Posterior vena cava (tissue), 2 donors: ENCODE measurements at places on chromosomes 7 and 10. TPM values are rescaled to one million over a fixed set of nuclear protein-coding genes. Genes with fewer than 3 reads are reported as not detected.

- DNase-seq, result peak; percentile 84
Observed at GRCh38 chr10:29877793-29878491, 181.4 kb downstream of the JCAD start.

DNA sequence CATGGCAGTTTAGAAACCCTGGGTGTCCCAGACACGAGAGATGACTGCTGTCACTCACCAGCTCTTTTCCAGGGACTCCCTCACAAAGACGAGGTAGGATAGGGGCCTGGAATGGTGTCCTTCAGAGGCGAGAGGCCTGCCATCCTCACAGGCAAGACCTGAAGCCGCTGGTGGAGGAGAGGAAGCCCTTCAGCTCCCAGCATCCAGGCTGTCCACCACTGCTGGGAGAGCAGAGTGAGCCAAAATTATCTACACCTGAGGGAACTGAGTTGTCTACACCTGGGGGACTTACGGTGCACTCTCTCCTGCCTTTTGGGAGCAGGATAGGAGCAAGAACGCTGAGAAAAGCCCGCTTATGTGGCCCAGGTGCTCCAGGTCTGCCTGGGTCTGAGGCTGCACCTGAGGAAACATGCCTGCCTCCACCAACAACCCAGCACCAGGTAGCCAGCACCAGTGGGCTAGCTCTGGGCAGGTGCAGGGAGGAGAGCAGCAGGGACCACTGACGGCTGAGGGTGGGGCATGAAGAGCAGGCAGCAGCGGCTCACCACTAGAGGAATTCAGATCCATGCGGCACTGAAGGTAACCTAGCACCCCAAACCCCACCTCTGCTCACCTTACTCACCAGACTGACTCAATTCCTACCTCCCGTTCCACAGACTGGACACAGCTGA, 357.2 kb downstream of the SH2D4B start:
- DNase-seq, result no peak

GRCh38 chr10:69506834-69507713, 55.8 kb downstream of the TSPAN15 start:
- DNase-seq, result peak; percentile 76

DNA sequence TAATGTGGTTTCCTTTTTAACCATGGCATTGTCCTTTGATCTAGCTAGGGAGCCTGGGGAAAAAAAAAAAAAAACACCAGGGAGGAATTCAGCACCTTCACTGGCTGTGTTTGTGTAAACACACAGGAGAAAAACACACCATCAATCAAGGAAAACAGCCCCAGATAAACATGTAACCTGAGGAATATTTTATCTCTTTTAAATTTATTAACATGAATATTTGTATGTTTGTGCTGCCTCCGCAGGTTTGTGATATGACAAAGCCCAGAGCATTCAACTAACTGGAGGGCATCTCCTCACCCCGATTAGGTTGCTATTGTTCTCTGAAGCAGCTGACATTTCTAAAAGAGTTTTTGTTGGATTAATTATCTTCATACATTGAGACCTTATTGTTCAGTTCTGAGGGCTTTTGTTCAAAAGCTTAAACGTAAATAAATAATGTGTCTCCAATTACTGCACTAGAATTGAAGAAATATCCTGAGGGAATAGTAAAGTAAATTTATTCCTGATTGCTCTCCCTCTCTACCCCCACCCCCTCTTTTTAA, 89.4 kb upstream of the SEMA3E start:
- DNase-seq, result no peak

DNA sequence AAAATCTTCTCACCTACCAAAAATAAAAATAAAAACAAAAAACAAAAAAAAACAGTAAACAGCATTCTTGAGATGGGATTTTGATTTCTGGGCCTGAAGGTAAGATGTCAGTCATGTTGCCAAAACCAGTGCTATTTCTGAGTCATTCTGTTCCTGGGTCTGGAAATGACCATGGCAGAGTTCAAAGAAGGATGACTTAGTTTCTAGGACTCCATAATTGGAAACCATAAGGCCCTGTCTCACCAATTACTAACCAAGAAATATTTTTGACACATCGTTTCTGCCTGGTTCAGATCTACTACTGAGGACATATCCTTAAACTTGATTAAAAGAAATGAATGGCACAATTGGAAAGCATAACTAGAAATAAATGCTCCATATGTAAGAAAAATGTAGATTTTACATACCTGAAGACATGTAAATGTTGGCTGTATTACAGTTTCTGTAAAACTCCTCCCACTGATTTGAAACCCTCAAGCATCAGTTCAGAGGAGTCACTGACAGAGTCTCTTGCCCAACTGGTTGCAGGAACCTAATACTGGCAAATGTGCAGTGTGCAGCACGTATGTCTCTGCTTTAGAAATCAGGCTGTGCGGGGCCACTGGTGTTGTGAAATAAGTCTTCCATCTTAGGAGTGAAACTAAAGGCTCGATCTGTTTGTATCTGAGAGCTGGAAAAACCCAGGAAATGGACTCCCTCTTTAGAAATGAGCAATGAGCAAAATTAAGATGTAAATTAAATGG, 84.8 kb upstream of the EGR2 start:
- no peak for DNase-seq

DNA sequence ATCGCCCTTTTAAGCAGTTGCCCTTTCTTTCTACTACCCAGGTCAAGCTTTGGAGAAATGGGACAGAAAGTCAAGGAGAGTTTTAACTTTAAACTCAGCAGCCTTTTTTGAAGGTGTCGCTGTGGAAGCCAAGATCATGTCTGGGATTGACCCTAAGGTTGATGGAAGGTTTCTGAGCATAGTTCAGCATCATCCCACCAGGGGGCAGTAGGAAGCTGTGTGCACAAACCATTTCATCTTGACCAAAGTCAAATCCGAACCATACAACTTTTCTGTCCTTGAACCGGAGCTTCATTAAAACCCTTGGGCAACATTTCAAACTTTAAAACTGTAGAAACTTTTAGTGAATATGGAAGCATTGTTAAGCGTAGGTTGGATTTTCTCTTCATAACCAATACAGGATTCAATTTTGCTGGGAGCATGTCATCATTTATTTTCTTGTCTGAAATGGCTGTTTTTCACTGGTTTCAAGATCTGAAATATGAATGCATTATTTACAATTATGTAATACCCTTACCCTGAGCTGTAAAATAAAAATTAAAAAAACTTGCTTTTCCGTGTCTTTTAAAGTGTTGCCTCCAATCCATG, 214.4 kb upstream of the KIAA1217 start:
- DNase-seq, result no peak

- no peak for DNase-seq
Observed at GRCh38 chr7:39130857-39131526, 153.3 kb downstream of the POU6F2 start.

GRCh38 chr10:74081192-74081803, 69.3 kb downstream of the AP3M1 start:
- no peak for DNase-seq

- DNase-seq, result no peak
Observed at GRCh38 chr7:2115760-2116447, 116.8 kb downstream of the MAD1L1 start.

DNA sequence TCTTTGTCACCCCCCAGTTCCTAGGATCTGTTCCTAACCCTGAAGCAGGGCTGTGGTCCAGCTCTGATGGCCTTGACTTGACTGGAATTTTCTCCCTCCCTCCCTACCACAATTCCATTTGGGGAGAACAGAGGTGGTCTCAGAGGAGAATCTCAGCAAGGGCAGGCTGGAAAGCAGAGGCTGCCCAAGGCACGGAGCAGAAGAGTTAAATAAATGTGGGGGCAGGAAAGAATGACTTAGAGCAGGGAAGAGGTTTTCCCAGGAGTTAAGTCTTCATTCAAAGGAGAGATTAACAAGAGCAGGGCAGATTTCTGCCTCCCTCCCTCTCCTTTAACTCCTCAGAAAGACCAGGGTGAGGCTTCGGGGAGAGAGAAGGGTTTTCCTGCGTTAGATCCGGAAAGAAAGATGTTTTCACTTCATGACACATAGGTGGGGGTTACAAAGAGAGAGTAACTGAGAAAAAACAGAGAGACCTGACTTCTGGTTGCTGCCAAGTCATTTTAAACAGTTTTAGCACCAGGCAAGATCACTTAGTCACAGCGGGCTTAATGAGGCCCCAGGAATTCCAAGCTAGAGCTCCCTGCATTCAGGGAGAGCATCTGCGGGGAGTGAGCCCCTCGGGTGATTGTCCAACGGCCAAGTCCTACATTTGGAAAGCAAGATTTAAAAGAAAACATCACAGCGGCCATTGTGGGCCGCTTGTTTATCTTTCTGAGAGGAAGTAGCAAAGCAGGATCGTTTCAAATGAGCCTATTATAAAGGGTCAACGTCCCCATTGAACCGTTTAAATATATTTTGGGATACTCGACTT, 78.7 kb downstream of the ARHGAP22 start:
- DNase-seq, result no peak

DNA sequence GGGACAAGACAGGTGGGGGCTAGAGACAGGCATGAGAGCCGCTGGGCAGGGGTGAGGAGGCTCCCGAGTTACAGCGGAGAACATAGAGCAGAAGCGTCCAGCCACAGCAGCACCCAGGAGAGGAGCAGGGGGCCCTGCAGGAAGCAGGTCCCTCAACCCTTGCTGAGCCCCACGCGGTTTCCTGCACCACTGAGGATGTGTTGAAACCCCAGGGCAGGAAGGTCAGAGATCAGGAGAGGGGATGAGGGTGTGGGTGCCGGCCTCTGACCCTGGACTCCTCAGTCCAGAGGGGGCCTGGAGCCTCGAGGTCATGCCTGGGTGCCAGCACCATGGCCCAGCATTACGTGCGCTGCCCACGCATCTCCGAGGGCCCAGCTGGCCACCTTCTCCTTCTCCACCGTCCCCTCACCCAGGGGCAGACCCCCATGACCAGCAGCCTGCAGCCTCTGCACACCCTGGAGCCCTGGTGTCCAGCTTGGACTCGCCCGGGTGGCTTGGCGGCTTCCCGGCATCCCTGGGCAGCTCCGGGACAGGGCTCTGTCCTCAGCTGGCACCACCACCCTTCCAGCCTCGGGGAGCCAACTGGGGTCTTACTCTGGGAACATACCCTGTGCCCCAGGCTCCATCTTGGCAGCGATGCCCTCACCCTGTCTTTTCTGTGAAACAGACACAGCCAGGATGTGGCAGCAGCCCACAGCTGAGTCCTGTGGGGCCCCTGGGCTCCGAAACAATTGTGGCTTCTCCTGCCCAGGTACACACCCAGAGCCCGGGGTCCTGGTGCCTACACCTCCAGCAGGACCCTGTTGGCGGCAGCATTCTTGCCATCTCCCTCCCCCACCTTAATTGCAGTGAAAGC, 52.0 kb downstream of the STK32C start:
- no peak for DNase-seq

GRCh38 chr7:120462991-120463390, 190.0 kb downstream of the KCND2 start:
- no peak for DNase-seq

DNA sequence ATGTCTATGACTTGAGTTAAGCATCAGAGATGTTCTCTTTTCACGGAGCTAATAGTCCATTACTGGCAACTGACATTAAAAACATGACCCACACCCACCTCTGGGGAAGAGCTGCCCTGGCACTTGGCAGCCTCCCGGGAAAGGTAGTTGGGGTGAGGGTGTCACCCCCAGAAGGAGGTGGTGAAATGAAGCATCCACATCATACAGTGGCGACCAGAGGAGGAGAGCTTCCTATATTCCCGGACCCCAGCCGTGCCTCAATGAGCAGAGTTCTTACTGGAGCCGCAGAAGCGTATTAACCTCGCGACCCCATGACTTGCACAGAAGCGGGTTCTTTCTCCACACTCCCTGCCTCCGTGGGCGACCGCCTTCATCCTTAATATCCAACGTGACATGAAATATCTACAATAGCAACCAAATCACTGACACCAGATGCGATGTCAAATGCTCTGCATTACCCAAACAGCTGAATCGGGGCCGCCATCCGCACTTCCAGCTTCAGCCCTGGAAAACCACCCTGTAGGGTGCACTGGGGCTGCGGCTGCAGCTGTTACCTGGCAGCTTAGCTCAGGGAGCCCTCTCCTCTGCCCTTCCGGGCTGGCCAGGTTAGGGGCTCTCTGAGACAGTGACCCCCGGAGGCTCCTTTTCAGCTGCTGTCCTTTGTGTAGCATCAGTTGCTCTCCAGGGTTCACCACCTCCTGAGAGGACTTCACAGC, 103.1 kb upstream of the PARD3 start:
- DNase-seq, result no peak

DNA sequence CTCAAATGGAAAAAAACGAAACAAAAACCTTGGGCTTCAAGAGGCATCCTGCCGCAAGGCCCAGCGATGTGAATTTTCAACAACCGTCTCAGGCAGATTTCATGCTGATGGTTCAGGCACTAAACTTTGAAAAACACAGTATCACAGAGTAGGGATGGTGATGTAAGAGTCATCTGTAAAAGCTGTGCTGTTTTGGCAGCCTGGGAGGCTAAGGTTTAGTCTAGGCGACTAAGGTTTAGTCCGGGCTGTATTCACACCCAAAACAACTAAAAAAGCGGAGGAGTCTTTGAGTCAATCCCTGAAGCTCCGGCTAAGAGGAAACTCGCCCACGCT, 420 bp upstream of the MINPP1 start:
- no peak for DNase-seq

GRCh38 chr10:6064119-6064518, 2.0 kb upstream of the IL2RA start:
- no peak for DNase-seq

- DNase-seq, result no peak
Observed at GRCh38 chr10:103951942-103952341, 15.0 kb upstream of the SLK start.

- DNase-seq, result no peak
Observed at GRCh38 chr7:130752424-130752823, 18.4 kb upstream of the KLF14 start.

DNA sequence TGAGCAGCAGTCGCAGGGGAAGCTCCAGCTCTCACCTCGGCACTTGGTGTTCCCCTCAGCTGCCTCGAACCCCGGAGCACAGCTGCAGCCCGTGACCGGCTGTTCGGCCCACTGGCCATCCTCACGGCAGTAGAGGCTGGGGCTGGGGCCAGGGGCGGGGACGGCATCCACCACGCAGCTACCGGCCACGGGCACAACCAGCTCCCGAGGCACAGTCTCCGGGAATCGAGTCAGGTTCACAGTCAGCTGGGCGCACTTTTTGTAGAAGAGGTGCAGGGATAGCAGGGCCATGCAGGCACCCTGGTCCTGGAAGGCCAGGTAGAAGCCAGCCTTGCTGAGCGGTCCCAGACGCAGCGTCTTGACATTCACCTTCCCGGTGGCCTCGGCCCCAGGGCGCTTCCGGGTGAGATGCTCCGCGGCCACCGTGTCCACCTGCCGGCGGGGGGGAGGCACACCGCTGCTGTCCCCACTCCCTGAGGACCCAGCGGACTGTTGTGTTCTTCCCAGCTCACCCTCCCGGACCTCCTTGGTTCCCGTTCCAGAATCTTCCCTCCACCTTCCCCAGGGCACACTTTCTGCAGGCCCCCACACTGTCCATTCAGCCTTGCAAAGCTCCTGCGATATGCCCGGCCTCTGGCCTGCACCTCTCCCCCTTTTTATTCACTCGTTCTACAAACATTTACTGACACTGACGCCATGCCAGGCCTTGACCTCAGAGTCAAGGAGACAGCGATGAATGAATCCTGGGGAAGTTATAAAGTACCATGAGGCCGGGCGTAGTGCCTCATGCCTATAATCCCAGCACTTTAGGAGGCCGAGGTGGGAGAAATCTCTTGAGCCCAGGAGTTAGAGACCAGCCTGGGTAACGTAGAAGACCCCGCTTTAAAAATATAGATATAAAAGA, 4.8 kb downstream of the EPHB4 start:
- DNase-seq, result no peak

The TFR2 gene
- total RNA-seq, result 0.83 TPM

The VWDE gene
- 0.10 TPM for total RNA-seq

The ITIH5 gene
- 67.0 TPM for total RNA-seq

The HOXA2 gene
- total RNA-seq, result 2.0 TPM

The IDI2 gene
- total RNA-seq, result not detected

The SLC4A2 gene
- total RNA-seq, result 105 TPM
